ENCODE measurements at places on chromosomes 6 and 20.

DNA sequence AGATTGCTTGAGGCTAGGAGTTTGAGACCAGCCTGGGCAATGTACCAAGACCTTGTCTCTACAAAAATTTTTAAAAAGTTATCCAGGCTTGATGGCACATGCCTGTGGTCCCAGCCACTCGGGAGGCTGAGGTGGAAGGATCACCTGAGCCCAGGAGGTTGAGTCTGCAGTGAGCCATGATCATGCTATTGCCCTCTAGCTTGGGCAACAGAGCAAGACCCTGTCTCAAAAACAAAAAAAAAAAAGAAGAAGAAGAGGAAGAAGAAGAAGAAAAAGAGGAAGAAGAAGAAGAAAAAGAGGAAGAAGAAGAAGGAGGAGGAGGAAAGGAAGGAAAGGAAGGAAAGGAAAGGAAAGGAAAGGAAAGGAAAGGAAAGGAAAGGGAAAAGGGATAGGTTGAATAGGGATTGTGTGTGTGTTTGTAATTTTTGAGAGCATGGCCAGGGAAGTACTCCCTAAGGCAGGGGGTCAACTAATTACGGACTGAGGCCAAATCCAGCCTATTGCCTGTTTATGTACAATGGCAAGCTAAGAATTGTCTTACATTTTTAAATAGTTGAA lies 43.0 kb upstream of the ZNF217 start:
- no peak for DNase-seq

DNA sequence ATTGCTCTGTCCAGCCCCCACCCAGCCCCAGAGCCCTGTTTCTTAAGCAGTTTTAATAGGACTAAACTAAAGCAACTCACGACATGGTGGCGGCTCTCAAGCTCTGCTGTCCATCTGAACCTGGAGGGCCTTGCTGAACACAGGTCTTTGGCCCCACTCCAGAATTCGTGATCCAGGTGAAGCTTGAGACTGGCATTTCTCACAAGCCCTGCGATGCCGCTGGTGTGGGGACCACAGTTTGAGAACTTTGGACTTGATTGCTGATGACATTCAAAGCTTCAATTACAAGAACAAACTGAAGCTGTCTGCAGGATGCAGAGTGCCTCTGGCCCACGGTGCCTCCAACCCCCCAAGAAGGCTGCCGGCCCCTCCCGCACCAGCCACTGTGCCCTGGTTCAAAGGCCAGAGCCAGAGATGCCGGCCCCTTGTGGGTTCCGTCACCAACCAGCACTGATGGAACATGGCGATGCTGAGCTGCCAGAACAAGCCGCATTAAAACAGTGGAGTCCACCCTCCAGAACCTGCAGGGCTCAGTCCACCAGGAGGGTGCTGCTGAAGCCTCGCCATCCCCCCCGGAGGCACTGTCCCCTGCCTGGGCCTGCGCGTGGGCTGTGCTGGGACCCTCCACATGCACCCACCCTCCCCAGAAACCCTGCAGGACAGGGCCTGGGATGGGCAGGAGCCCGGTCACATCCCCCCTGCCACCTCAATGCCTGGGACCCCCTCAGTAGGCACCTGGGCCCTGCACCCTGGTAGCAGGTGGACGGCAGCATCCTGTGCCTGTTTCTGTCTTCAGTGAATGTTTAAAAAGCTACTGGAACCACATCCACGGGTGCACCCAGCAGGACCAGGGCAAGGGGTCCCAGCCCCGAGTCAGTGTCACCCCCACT lies 101.1 kb downstream of the PSMB1 start:
- DNase-seq: peak; percentile 54

- DNase-seq: no peak
These were observed 30.1 kb upstream of the APMAP start for GRCh38 chr20:25022680-25023079.

DNA sequence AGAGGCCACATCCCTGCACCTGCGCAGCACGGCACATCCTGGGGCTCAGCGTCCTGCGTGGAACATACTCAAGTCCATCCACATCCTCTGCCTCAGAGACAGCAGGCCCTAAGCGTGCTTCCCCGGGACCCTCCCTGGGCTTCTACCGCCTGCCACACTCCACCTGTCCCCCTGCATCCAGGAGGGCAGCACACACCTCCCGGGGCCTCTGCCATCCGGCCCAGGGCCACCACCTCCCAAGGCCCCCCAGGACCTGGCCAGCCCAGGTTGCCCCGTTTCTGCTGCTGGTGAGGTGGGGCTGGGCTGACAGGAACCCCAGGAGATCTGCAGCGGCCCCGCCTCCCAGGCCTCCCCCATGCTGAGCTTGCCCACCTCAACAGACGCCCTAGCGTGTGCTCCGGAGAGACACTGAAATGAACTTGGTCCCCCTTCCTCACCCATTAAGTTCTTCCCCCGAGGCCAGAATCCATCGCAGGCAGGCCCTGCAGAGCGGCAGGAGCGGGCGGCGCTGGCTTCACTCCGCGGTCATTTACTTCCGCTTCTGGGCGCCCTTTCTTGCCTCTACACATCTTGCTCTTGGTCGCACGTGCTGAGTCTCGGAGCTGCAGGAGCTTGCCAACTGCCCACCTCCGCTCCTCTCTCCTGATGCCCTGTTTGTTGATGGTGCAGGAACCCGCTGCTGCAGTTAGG lies 235.3 kb downstream of the TAF4 start:
- DNase-seq: no peak

- DNase-seq: no peak
These were observed 4.1 kb downstream of the PLCB4 start for GRCh38 chr20:9072861-9073500.

- no peak for DNase-seq
These were observed 175.8 kb downstream of the PREX1 start for GRCh38 chr20:48651960-48652359.

DNA sequence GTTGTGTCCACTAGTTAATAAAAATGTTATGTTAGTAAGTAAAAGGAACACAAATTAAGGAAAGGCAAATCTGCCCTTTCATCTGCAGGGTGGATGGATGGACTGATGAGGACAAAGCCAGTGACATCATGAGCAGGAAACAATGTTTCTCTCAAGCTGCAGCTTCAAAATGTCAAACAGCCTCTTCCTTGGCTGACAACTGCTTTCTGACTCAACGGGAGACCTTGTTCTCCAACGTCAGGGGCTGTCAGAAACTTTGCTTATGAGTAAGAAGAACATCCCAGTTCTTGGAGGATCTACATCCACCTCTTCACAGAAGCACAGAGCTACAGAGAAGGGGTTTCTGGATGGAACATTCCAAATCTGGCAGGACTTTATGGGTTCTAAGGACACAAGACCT lies 6.0 kb downstream of the CST2 start:
- no peak for DNase-seq

- no peak for DNase-seq
These were observed 74.5 kb downstream of the DACT2 start for GRCh38 chr6:168244961-168245551.

DNA sequence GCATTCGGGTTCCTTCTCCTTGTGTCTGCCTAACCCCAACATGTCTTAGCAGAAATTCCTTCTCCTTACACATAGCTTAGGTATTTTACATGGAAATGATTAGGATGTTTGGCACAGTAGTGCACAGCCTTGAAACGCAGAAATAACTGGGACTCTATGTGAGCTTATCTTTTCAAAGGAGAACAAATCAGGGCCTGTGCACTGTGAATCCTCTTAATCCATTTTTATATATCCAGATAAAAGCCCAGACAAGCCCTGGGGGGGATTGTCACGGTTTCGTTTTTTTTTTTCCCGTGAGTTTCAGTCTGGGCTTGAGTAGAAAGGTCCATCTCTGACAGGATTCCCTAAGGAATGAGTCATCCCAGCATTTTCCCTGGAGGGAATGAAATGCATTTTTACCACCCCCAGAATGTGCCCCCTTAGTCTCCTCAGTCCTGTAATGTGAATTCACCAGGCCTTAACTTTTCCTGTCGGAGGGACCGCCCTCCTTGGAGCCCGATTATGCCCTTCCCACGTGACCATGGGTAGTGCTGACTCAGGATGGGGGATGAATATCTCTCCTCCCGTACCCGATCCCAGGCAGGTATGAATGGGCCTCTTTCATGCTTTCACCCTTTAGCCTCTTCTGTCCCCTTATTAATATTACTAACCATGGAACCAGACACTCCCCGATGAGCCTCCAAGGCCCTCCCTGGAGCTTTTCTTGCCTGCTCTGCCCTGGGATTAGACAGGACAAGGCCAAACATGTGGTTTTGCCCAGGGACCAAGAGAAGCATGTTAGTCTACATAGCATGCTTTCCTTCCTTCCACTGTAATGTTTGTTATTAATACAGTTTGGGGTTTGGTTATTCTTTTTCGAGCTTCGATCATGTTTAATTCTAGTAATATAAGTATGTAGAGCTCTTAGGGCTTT lies 23.9 kb upstream of the NAA20 start:
- no peak for DNase-seq

DNA sequence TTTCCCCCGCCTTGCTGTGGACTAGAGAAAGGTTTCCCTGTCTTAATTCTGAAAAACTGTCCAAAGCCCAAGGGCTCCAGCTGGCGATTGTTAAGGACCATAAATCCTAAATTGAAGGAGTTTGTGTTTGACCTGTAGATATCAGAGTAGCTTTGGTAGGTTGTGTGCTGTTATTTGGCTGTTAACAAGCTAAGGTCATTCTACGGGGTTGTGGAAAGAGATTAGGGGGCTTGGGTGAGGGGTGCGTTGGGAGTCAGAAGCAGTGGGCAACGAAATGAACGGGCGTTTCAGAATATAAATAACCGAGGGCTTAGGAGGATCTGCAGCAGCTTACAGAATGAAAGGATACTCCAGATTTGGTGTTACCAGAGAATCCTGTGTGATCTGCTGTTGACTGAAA lies 32.6 kb upstream of the BTN3A2 start:
- DNase-seq: no peak
